ENCODE measurements at places on chromosomes 13 and 19.

- no peak for DNase-seq
These were observed 4.9 kb upstream of the BRD4 start for GRCh38 chr19:15337202-15337601.

- DNase-seq = no peak
These were observed 6.9 kb upstream of the EMP3 start for GRCh38 chr19:48318286-48318987.

GRCh38 chr19:35214766-35215422 lies 13.6 kb downstream of the FAM187B start:
- DNase-seq = no peak

- DNase-seq = no peak
These were observed 109.6 kb downstream of the ZAR1L start for GRCh38 chr13:32205431-32206096.
